ENCODE measurements at places on chromosomes 3 and 15.

DNA sequence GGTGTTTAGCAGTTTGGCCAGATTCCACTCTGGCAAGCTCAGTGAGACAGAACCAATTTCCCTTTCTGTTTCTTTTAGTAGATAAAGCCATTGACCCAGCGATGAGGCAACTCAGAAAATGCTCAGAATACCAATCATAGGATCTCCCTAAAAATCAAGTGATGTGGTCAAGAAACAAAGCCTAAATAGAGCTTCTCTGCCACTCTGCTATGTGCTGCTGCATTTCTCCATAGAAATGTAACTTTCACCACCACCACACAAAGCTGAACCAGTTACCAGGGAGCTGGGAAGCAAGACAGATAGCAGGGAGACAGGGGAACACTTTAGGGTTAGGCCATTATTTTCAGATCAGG is 109.8 kb downstream of the RPL22L1 start:
- no peak for DNase-seq

DNA sequence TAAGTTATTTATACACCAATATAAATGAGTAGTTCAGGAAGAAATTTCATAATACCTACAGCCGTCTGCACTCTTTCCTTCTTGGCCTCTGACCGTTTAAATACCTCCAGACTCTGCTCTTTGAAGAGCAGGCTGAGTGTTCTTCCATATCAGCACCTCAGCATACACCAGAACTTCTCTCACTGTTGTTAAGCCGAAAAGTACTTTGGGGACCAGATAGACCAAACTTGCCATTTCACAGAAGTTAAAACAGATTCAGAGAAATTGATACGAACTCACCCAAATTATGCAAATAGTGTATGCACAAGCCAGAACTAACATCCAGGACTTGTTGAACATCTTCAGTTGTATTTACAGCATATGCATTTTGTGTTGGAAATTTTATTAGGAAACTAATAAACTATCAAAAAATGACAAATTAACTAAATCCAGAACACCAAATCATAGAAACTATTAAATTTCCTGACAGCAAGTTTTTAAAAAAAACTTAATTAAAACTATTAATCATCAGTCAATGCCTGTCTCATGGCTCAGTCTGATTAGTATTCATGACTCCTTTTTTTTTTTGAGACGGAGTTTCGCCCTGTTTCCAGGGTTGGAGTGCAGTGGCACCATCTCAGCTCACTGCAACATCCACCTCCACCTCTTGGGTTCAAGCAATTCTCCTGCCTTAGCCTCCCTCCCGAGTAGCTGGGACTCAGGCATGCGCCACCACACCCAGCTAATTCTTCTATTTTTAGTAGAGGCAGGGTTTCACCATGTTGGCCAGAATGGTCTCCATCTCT is 24.1 kb downstream of the CGGBP1 start:
- DNase-seq, result no peak

DNA sequence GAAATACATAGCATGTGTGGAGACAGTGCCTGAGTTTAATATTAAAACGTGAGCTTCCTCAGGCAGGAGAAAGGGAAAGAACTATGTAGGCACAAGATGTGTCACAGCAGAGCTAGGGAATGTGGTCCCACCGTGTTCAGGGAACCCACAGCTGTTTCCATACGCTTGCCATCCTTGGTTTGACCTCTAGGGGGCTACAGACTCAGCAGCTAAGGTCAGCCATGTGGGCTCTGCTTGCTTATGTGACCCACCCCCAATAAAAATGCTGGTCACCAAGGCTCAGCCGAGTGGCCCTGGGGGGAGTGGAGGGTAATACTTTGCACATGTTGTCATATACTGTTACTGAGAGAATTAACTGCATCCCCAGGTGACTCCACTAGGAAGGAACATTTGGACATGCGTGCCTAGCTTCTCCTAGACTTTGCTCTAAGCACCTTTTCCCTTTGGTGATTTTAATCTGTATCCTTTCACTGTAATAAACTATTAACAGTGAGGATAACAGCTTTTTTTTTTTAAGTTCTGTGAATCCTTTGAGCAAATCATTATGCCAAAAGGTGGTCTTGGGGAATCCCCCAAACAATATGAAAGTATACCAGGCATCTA is 3.3 kb downstream of the TUBGCP5 start:
- peak; percentile 16 for DNase-seq

GRCh38 chr15:33807665-33808064 is 160.6 kb upstream of the CHRM5 start:
- no peak for DNase-seq

GRCh38 chr3:140081887-140082286 is 146.9 kb downstream of the CLSTN2 start:
- DNase-seq, result no peak

GRCh38 chr3:183210341-183210740 is 42.7 kb upstream of the B3GNT5 start:
- DNase-seq, result no peak

DNA sequence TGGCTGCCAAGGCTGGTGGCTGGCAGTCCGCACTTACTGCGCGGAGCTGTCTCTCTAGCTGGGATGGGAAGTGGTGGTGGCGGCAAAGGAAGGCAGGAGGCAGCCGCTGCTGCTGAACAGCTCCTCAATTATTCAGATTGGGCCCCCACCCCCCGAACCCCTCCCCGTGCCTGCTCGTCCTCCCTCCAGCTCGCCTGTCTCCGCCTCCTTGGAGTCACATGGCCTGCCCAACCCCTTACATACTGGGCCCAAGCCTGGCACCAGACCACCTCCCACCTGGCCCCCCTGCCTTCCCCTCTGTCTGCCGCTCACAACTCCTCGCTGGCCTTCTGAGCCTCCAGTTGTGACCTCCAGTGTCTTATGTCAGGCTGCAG is at the start of gene SLC7A14:
Gene SLC7A14 (minus strand): TSS at position 139 of the 374 bp plus-strand sequence. CDS start 59,139 bp downstream, outside the sequence.
- DNase-seq, result no peak

- DNase-seq, result no peak
These were observed 8.2 kb upstream of the ATP13A3 start for GRCh38 chr3:194494951-194495374.

- DNase-seq, result no peak
These were observed 581 bp downstream of the SH3BP5 start for GRCh38 chr3:15331606-15332404.

GRCh38 chr3:186330772-186331460 is 31.1 kb downstream of the DGKG start:
- DNase-seq, result no peak

DNA sequence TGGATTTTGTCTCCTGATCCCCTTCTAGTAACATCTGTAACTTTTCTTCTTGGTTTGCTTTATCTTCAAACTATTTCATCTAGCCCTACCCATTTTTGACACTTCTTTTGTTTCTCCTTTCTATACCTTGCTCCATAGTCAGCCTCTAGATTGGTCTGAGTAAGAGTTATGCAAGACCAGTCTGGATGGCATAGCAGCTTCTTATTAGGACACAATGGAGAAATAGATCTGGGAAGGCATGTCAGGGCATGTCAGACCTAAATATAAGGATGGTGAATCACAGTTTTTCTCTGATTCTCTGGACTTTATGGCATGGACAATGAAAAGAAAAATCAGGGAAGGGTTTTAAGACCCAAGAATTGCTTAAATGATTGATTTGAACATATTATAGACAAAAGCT is 452.5 kb downstream of the RAP2B start:
- DNase-seq, result no peak

DNA sequence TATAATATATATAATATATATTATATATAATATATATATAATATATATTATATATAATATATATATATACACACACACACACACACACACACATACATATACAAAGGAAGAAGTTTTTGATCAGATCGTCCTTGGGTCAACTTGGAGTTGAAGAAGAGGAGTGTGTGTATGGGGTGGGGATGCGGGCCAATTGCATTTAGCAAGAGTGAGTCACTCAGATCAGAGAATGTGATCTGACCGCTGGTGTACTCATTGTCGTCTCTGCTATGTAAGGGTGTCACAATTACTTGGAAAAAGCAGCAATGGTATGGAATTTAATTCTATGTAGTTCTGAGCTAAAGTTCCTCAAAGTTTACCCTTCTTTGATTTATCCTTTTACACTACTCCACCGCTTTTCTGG is 4.6 kb upstream of the VGLL3 start:
- no peak for DNase-seq

DNA sequence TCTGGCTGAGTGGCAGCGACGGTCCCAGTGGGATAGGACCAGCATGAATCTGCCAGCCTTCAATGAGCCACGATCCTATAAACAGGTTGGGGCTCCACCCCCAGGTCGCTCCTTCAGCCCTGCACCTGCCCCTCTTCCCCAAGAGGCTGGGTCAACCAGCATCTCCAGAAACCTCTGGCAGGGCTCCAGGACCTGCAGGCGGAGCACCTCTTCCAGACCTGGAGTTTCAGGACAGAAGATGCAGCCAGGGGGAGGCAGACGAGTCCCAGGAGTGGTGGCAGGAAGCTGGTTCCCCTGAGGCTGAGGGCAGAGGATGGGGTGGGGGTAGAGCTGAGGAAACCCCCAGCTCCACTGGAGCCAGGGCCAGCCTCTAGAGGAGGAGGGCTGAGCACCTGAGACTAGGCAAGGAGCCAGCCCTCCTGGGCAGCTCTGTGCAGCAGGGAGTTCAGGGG is at the start of gene PLA2G4D:
Gene PLA2G4D (minus strand): TSS at position 51 of the 452 bp plus-strand sequence. CDS start 103 bp downstream, outside the sequence.
- DNase-seq, result no peak

DNA sequence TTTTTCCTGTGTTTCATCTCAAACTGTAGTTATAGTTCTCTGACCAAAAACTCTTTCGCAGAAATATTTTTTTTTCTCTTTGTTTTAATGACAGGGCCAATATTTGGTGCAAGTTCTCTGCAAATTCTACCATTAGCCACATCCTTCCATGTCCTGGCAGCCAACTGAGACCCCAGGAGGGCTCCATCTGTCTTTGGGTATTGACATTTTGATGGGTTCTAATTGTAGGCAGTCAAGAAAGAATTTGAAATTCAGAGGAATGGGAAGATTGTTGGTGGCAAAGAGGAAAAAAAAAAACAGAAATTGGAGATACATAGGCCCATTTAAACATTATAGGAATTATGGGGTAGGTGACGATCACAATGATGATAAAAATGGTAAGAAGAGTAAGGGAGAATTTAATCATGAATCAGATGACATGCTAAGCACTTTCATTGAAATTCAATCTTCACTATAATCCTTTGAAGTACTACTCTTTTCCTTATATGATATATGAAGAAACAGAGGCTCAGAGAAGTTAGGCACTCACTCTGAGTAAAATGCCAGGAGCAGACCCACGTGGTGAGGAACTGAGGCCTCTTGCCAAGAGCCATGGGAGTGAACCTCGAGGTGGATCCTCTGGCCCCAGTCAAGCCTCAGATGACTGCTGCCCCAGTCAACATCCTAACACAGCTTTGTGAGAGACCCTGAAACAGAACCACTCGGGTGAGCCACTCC is 151.4 kb downstream of the PDZRN3 start:
- no peak for DNase-seq

DNA sequence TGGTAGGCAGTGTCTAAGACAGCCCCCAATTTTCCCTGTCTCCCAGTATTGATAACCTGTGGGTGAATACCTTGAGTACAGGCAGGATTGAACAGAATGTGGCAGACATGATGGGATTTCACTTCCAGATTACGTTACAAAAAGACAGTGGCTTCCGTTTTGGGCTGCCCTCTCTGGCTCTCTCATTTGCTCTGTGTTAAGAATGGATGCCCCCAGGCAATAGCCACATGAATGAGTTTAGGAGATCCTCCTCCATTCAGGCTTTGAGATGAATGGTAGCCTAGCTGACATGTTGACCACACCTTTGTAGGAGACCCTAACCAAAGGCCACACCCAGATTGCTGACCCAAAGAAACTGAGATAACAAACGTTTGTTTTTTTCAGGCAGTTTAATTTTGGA is 34.3 kb downstream of the UBXN7 start:
- no peak for DNase-seq

GRCh38 chr3:30864836-30865235 is 29.6 kb downstream of the GADL1 start:
- DNase-seq, result no peak

DNA sequence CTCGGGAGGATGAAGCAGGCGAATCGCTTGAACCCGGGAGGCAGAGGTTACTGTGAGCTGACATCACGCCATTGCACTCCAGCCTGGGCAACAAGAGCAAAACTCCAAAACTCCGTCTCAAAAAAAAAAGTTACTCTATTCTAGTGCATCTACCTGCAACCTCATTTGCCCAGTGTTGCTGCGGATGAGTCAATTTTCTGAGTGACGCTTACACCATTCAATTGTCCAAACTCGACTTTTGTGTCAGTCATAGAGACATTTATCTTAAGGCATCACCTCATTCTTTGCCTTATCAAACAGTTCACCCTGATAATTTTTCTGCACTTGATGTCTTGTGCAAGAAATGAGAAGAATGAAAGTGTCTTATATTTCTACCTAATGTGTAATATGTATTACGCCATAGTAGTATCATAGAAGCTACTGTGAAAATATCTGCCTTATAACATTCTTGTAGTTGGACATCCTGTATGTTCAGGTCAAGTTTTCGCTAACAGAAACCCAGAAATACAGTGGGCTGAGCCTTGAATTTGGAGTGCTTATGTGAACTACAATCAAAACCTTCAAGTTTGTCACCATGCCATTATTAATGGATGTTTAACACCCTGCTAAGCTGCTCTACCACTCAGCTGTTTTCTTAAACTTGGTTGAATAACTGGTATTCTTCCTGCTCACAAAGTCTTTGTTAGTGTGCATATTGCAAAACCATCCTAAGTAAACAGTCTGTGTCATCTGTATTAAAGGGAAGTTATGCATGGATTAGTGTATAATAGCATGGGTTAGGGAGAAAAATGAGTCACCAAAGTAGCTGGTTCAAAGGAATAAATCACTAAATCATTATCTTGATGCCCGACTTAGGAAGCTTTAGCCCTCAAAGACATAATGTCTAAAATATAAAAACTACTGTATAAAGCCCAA is 531.0 kb upstream of the NR2F2 start:
- DNase-seq, result no peak

DNA sequence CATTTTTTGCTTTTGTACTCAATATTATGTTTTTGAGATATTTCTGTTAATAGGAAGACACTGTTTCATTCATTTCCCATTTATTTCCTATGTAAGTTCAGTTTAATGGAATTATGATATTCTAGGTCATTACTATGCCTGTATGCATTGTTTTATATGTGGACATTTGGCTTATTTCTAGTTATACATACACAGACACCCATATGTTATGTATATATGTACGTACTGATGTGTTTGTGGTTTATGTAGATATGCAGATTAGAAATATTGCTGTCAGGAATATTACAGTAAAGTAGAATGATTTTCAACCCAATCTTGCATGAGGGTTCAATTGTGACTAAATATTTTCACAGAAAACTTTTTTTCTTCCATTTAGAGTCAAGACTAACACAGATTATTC is 190.5 kb downstream of the KCNH8 start:
- DNase-seq, result no peak

GRCh38 chr15:95559875-95560394 is 770.6 kb upstream of the NR2F2 start:
- DNase-seq, result no peak

DNA sequence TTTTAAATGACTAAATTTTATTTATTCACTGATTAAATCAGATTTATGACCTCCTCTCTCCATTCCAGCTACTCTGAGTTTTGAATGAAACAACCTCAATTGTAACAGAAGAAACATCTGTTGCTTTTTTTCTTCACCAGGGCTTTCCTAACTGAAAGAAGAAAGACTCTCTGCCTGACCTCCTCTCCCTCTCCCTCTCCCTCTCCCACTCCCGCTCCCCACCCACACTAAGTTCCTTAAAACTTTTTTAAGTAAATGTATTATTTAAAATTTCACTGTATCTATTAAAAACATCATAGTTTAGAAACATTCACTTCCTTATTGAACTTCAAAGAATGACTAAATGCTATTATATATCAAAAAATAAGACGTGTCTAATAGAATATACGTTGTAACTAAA is 122.0 kb downstream of the TFDP2 start:
- no peak for DNase-seq

GRCh38 chr3:188165596-188165995 is 11.6 kb downstream of the LPP start:
- DNase-seq, result no peak
